A172 (cell line): ENCODE measurements at places on chromosomes 11 and 22.

GRCh38 chr11:126390272-126390867 lies 34.9 kb downstream of the ST3GAL4 start:
- DNase-seq, result no peak

DNA sequence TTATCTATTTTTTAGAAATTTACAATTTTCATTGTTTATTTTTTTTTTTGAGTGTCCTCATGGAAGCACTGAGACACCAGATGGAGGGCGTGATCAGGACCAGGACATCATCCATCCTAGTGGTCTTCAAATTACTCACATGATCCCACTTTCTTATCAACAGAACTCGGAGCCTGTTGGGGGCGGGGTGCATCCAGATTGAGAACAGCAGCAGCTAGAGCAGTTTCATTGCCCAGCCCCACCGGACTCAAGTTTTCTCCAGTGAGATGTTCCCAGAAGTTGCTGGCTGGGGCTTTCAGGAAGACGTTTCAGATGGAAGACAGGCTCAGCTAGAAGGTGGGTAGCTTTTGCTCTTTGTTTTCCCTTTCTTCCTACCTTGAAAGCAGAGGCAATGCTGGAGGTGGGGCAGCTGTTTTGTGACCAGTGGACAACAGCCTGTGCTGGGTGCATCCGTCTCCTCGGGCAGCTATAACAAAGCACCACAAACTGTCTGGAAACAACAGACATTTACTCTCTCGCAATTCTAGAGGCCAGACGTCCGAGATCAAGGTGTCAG lies 562.1 kb downstream of the TBC1D22A start:
- no peak for DNase-seq

DNA sequence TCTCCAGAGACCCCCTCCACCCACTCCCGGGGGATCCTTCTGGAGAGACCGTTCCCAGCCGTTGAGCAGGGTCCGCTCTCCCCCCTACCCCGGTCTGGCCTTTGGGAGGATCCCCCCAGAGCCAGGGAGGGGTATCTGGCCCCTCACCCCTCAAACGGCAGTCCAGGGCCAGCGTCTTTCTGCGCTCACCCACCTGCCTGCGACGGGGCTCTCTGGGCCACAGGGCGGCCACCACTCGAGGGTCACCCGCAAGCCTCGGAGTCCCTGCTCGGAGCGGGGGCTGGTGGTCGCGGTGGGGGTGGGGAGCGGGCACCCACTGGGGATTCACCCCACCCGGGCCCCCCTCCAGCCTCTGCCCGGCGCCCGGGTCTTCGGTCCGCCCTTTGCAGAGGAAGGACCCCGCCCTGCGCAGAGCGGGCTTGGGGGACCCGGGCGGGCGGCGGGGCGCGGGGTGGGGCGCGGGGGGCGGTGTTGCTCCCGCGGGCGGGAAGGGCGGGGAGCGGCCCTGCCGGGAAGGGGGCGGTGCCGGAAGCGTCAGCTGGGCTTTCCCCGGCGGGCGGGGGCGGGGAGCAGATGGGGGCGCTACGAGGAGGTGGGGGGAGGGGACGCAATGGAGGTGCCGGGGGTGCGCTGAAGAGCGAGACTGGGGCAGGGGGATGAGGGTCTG lies 16.6 kb downstream of the CRELD2 start:
- DNase-seq, result peak; percentile 51

DNA sequence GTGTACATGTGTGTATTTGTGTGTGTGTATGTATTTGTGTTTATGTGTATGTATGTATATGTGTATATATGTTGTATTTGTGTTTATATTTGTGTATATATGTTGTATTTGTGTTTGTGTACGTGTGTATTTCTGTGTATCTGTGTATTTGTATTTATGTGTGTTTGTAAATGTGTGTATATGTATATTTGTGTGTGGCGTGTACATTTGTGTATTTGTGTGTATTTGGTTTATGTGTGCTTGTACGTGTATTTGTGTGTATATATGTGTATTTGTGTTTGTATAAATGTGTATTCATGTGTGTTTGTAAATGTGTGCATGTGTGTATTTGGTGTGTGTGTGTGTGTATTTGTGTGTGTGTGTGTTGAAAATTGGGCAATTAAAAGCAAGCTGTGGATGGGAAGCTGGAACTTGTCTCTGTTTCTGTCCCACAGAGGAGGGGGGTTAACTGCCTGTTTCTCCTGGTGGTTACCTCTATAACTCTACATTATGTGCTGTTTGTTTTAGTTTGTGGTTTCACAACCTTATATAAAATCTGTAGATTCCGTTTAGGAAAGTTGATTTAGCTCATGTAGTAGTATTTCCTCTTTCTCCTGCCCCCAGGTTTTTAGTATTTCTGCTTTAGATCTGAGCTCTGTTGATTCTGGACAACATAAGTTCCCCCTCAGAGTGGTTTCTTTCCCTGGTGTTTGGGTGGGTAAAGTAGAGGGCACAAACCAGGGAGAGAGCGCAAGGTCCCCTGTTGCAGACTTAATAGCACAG lies 28.9 kb downstream of the AP2A2 start:
- DNase-seq, result no peak

- DNase-seq, result no peak
These were observed 21.0 kb downstream of the LDLRAD3 start for GRCh38 chr11:35964841-35965240.

- DNase-seq, result peak; percentile 47
These were observed 33.6 kb upstream of the FIBIN start for GRCh38 chr11:26960281-26960680.

DNA sequence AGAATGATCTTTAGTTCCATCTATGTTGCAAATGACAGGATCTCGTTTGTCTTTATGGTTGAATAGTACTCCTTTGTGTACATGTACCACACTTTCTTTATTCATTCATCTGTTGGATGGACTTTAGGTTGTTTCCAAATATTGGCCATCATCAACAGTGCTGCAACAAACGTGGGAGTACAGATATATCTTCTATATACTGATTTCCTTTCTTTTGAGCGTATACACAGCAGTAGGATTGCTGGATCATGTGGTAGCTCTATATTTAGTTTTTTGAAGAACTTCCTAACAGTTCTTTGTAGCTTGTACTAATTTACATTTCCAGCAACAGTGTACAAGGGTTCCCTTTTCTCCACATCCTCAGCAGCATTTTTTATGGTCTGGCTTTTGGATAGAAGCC lies 407.5 kb upstream of the ANO5 start:
- no peak for DNase-seq

GRCh38 chr11:69303427-69303826 lies 9.5 kb downstream of the MYEOV start:
- DNase-seq, result no peak

- DNase-seq, result no peak
These were observed 26.1 kb upstream of the TTLL12 start for GRCh38 chr22:43213051-43213450.

GRCh38 chr22:20211997-20212753 lies 55.9 kb downstream of the RTN4R start:
- no peak for DNase-seq

GRCh38 chr11:112522536-112522935 lies 261.9 kb upstream of the PLET1 start:
- no peak for DNase-seq

DNA sequence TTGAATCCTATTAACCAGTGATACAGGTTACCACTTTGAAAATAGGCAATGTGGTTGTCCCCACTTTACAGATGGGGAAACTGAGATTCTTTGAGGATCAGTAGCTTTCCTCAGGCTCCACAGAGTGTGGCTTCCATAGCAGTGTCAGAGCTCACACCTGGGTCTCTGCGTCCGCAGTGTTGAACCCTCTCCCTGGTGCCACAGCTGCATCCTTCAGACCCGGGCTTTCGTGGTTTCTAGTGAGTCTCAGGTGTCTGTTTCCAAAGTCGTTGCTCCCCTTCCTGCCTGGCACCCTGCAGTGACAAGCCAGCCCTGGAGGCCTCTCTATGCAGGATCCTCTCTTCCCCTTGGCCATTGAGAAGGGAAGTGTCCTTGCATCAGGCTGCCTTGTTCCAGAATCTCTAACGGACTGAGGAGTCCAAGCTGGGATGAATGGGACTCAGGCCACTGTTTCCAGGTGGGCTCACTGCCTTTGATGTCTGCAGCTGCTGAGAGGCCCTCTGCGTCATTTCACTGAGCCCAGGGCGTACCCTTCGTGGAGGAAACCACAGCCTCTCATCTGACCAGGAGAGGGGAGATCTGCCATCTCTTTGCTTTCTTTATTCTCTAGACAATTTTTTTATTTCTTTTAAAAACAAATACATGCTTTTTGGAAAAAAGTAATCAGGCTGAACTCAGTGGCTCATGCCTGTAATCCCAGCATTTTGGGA lies 48.4 kb upstream of the MICAL2 start:
- DNase-seq, result no peak

GRCh38 chr22:31609716-31610115 lies 52.3 kb downstream of the PISD start:
- DNase-seq, result no peak

DNA sequence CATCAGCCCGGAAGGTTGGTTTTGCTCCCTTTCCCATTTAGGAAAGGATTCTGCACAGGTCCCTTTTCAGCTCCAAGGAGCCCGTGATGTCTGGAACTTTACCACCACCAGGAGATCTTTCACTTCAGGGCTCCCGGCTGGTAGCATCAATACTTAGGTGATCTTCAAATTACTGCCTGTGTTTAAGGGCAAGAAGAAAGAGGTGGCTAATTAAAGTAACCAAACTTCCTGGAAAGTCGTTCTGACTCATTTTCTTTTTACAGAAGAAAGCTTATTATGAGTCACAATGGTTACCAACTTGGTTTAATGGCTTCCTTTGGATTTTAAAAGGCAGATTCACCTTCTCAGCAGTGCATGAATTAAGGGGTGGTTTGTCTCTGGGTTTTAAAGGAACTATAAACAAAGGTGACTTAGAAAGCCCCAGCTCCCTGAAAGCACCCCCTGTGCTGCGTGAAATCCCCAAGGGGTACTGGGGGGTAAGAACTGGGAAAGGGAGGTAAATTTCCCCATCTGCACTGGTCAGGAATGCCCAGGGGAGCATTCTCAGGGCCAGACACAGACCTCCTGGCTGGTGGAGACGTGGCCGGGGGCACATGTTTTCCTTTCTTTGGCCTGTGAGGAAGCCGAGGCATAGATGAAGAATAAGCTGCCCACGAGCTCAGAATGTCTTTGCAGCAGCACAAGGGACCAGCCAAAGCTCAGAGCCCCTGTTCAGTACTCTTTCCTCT lies 8.8 kb downstream of the POU2F3 start:
- peak; percentile 74 for DNase-seq

GRCh38 chr11:88801484-88802123 lies 264.2 kb downstream of the GRM5 start:
- DNase-seq, result no peak

GRCh38 chr22:43570531-43571165 lies 158.8 kb downstream of the MPPED1 start:
- DNase-seq, result no peak

- DNase-seq, result no peak
These were observed 154.3 kb downstream of the FBXO7 start for GRCh38 chr22:32628628-32629572.

GRCh38 chr11:22536071-22536470 lies 89.6 kb downstream of the FANCF start:
- no peak for DNase-seq

GRCh38 chr11:58606930-58607714 lies 15.3 kb upstream of the CNTF start:
- no peak for DNase-seq

DNA sequence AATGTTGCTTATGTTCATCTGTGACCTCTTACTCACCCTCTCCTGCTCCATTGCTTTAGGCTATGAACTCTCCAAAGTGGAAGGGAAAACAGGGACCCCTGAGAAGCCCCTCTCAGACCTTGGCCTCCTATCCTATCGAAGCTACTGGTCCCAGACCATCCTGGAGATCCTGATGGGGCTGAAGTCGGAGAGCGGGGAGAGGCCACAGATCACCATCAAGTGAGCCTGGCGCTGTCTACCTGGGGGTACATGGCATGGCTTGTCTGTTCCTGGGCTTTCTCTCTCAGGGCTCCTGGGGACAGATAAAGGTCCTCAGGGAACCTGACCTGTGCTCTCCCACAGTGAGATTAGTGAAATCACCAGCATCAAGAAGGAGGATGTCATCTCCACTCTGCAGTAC lies 2.1 kb downstream of the RNASEH2C start:
- no peak for DNase-seq

DNA sequence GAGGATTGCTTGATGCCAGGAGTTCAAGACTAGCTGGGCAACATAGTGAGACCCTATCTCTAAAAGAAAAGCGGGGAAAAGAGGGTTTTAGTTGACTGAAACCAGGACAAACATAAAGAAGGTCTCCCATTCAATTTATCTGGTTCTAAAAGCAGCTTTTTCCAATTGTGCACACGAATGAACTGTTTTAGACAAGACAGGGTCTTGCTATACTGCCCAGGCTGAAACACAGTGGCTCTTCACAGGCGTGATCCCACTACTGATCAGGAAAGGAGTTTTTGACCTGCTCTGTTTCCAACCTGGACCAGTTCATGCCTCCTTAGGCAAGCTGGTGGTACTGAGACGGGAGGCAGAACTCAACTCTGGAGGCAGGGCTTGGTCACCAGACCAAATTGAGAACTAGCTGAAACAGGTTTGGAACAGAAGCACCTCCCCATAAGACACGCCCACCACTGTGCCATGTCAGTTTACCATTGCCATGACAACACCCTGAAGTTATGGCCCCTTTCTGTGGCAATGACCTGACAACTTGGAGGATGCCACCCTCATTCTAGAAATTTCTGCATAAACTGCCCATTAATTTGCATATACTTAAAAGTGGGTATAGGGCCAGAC lies 2.8 kb upstream of the NUCB2 start:
- no peak for DNase-seq

DNA sequence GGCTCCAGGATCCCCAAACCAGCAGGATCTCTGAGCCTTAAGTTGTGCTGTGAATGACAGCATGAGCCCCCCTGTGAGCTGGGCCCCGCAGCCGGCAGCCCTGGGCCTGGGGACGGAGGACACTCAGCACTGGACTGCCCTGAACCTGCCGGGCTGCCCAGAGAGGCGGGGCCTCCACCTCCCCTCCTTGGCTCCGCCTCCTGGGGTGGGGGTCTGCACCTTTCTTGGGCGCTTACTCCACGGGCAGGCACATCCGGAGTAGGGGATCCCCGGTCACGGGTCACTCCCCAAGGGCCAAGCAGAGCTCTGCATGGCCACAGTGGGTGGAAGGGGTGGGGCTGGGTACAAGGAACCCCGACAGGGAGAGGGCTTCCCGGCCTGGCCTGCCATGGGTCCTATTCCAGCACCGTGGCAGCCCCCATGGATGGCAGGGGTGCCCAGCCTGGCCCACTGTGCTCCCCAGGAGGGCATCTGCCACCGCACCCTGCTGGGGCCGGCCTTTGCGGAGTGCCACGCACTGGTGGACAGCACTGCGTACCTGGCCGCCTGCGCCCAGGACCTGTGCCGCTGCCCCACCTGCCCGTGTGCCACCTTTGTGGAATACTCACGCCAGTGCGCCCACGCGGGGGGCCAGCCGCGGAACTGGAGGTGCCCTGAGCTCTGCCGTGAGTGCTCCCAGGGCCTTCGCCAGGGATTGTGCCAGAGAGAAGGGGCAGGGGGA lies 5.4 kb downstream of the MUC5B start:
- DNase-seq, result no peak

- DNase-seq, result no peak
These were observed 527.0 kb downstream of the TBC1D22A start for GRCh38 chr22:47289336-47289985.

GRCh38 chr11:32809313-32809712 lies 14.9 kb upstream of the CCDC73 start:
- peak; percentile 82 for DNase-seq

- no peak for DNase-seq
These were observed 1.6 kb downstream of the APLP2 start for GRCh38 chr11:130071211-130071712.

GRCh38 chr11:63490551-63491239 lies at the start of gene PLAAT5:
Gene PLAAT5, minus strand, starts transcription at chr11:63491167. Its CDS starts 133 bp downstream, at chr11:63491034.
- DNase-seq, result no peak
